ENCODE measurements at places on chromosomes 12 and 14. TPM values are rescaled to one million over a fixed set of nuclear protein-coding genes. Genes with fewer than 3 reads are reported as not detected.

DNA sequence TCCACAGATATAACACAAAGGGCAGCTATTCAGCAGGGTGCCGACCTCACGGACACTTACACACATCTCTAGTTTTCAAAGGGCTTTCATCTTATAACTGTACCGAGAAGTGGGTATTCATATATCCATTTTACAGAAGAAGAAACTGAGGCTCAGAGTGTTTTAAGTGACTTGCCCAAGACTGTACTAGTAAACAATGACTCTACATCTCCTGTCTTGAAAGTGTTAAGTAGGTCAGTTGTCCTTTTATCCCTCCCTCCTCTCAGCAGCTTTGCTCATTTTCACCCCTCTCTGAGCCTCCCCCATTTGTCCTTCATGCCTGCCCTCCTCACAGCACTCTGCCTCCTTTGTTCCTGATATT, 13.8 kb downstream of the CFAP251 start:
- H3K36me3 ChIP-seq, result peaks cover 15% of the 10 kb centered on the region
- no peak overlapping the region for H3K27ac ChIP-seq
- no peak for DNase-seq
- no peaks in the 10 kb centered on the region for H3K27me3 ChIP-seq
- no peak overlapping the region for H3K4me3 ChIP-seq
- peaks cover 11% of the 10 kb centered on the region for H3K4me1 ChIP-seq

DNA sequence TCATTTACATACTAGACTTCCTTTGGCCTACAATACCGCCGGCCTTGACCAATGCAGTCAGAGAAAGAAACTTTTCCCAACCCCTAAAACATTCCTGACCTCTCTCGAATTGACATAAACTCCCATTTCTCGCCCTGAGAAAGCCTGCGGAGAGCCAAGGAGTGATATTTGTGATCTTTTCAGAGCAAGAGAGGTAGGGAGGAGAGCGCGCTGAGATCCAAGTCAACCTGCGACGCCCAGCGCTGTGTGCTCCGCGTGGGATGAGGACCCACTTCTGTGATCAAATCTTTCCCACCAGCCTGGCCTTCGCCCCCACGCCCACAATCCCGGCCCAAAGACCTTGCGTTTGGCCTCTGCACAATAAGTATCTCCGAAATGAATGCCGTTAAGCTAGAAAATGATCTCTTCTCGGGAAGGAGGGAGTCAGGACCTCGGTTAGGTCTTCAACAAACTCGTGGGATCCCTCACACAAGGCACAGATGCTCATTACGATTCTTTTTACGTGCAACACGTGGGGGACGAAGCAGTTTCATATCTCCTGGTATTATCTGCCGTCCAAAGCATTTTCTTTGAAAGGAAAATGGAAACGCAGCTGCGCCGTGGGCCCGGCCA, 6.3 kb upstream of the NPAS3 start:
- H3K27ac ChIP-seq, result peak overlapping the region; percentile 5
- H3K27me3 ChIP-seq, result peaks cover 18% of the 10 kb centered on the region
- H3K4me3 ChIP-seq, result peak overlapping the region; percentile 76
- DNase-seq, result no peak
- peaks cover 42% of the 10 kb centered on the region for H3K4me1 ChIP-seq

- peaks cover 15% of the 10 kb centered on the region for H3K27me3 ChIP-seq
- no peak overlapping the region for H3K4me3 ChIP-seq
- no peak overlapping the region for H3K27ac ChIP-seq
- H3K4me1 ChIP-seq, result no peaks in the 10 kb centered on the region
- no peak for DNase-seq
Measured at GRCh38 chr12:126700096-126700495, 1566.9 kb upstream of the TMEM132C start.

The LMO3 gene
- total RNA-seq, result 34.1 TPM

The POTEG gene
- total RNA-seq, result not detected

The TSPAN19 gene
- 0.36 TPM for total RNA-seq

- peaks cover 6% of the 10 kb centered on the region for H3K36me3 ChIP-seq
- H3K4me1 ChIP-seq, result peaks cover 18% of the 10 kb centered on the region
- H3K4me3 ChIP-seq, result no peak overlapping the region
- H3K27ac ChIP-seq, result no peak overlapping the region
Measured at GRCh38 chr14:101178184-101179072, 274.9 kb upstream of the RTL1 start.
